ENCODE measurements at places on chromosomes 7 and 10. TPM values are rescaled to one million over a fixed set of nuclear protein-coding genes. Genes with fewer than 3 reads are reported as not detected.

Gene CYP3A4
- total RNA-seq, result not detected

Gene TRIM4
- total RNA-seq, result 26.6 TPM

Gene WDR86
- 0.38 TPM for total RNA-seq

Gene CDC14C
- not detected for total RNA-seq

Gene CARD11
- 1.8 TPM for total RNA-seq

Gene FAM20C
- 34.2 TPM for total RNA-seq

Gene LRRN3
- total RNA-seq, result 0.05 TPM

Gene TSPAN12
- 0.46 TPM for total RNA-seq

Gene PON3
- 38.2 TPM for total RNA-seq

Gene TAC1
- not detected for total RNA-seq

Gene HOXA1
- 2.5 TPM for total RNA-seq

Gene SLC26A5
- total RNA-seq, result not detected

Gene PNLIP
- total RNA-seq, result not detected

Gene STK31
- 0.49 TPM for total RNA-seq

Gene VAX1
- total RNA-seq, result 1.7 TPM

Gene TLX1
- total RNA-seq, result not detected

Gene EBF3
- 0.14 TPM for total RNA-seq

Gene ZNF800
- 11.3 TPM for total RNA-seq

Gene FAM25C
- not detected for total RNA-seq

Gene ZNF487
- total RNA-seq, result 6.5 TPM

Gene AP3M1
- total RNA-seq, result 28.1 TPM

Gene ACTL6B
- not detected for total RNA-seq

Gene SORBS1
- total RNA-seq, result 0.47 TPM

Gene PRSS1
- total RNA-seq, result not detected

Gene NCF1
- 0.09 TPM for total RNA-seq

Gene NPC1L1
- total RNA-seq, result 0.03 TPM

Gene UCN3
- not detected for total RNA-seq

Gene TWIST1
- 3.8 TPM for total RNA-seq

Gene GARIN1A
- 0.45 TPM for total RNA-seq

Gene TDRD1
- total RNA-seq, result not detected

Gene A1CF
- not detected for total RNA-seq

Gene C10orf62
- total RNA-seq, result not detected

Gene RABGEF1
- 23.1 TPM for total RNA-seq

Gene NDUFB8
- 300 TPM for total RNA-seq

Gene ANKRD61
- 0.75 TPM for total RNA-seq

Gene SFRP5
- 2.4 TPM for total RNA-seq

Gene KIAA1217
- 2.1 TPM for total RNA-seq

Gene MMD2
- not detected for total RNA-seq

Gene RELN
- 0.01 TPM for total RNA-seq
